ENCODE measurements at places on chromosomes 12 and 14.

GRCh38 chr14:32913725-32914124, 25.0 kb upstream of the NPAS3 start:
- no peak for DNase-seq

- DNase-seq: no peak
These were observed 116.5 kb downstream of the GPHN start for GRCh38 chr14:66624336-66624937.

DNA sequence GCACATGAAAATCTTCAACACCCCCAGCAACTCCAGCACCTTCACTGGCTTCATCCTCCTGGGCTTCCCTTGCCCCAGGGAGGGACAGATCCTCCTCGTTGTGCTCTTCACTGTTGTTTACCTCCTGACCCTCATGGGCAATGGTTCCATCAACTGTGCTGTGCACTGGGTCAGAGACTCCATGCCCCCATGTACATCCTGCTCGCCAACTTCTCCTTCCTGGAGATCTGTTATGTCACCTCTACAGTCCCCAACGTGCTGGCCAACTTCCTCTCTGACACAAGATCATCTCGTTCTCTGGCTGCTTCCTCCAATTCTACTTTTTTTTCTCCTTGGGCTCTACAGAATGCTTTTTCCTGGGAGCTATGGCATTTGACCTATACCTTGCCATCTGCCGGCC, 11.5 kb upstream of the OR11G2 start:
- DNase-seq: no peak

GRCh38 chr12:75877763-75878621, 153.6 kb downstream of the PHLDA1 start:
- DNase-seq: no peak

DNA sequence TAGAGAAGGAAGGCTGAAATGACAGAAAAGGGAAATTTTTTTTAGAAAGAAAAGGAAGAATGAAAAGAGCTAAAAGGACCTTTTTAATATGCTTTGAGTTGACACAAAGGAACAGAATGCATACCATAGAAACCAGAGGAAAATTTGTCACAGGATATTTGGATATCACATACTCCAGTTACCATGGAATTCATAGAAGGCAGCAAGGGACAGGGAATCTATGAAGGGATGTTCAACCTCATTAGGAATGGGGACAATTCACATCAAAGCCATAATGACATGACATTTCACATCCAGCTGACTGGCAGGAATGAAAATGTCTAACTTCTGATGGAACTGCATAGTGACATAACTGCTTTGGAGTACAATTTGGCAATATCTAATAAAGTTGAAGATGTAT, 469.4 kb downstream of the CCER1 start:
- no peak for DNase-seq

DNA sequence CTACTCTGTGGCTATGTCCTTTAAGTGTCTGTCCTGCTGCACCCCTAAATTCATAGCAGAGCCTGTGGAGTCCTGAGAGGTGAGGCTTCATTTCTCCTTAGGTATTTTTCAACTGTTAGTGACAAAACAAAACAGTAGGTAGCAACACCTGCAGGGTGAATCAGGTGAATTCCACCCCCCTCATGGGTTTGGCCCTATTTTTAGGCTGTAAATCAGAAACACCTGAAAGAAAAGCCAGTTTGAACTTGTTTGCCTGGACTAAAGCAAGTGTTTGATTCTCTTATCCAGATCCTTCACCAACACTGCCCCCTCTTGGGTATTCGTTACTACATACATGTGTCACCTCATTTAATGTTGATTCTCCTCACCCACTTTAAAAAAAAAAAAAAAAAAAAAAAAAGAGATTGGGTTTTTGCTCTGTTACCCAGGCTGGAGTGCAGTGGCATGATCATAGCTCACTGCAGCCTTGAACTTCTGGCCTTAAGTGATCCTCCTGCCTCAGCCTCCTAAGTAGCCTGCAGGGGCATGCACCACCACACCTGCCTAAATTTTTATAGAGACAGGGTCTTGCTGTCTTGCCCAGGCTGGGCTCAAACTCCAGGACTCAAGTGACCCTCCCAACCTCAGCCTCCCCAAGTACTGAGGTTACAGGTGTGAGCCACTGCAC, 10.3 kb downstream of the TBPL2 start:
- DNase-seq: no peak

DNA sequence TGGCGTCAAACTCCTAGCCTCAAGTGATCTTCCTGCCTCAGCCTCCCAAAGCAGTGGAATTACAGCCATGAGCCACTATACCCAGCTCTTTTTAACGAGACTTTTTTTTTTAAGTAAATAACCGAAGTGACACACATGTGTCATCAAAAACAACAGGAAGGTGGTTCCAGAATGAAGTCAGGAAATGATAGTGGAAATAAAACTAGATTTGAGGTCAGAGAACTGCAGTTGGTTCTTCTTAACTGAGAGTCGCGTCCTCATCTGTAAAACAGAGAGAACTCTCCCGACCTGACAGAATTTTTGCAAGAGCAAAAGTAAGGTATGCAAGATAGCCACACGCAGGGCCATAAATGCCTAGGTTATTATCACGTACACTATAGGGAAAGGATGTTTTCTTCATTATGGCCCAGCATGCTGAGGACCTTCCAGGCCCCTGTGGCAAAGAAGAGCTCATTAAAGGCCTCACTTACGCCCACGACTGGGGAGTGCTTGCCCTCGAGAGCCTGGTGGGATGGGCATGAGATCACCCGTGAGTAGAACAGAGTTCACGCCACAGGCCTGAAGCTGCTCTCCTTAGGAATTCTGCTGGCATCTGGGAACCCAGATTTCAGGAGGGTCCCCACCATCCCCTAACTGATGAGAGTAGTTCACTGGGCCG, 67.2 kb downstream of the SCARB1 start:
- no peak for DNase-seq

DNA sequence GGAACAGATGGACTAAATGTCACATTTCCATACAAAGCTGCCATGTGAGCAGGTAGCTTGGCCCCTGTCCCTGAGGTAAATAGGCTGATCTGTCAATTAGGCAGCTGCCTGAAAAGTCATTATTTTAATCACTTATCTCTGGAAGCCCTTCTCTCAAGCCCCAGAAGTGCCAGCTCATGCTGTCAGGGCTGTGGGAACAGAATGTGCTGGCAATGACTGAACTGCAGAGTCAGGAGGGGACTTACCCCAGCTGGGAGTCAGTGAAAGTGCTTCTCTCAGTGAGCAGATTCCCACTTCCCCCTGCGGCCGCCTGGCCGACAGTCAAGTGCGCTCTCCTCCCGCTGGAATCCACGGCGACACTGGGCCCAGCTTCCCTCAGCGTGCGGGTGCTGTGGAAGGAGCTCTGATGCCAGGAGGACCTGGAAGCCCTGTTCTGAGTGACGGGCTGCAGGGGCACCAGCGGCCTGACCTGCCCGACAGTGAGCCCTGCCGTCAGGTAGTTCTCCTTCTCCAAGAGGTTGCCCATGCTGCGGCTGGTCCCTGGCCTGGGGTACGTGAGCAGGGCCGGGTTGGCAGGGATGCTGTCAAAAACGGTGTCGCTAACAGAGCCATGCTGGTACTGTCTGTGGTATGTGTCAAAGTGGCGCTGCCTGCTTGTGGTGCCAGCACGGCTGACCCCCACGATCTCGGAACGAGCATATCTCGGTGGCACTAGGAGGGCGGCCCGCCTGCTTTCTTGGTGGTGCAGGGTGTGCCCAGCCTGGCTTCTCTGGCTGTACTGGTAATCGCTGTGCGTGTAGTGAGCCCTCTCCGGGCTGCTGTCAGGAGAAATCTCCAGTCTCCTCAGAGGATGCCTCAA, 18.7 kb downstream of the PKP2 start:
- no peak for DNase-seq

- DNase-seq: no peak
These were observed 75.9 kb downstream of the DNAI7 start for GRCh38 chr12:25119020-25119419.

DNA sequence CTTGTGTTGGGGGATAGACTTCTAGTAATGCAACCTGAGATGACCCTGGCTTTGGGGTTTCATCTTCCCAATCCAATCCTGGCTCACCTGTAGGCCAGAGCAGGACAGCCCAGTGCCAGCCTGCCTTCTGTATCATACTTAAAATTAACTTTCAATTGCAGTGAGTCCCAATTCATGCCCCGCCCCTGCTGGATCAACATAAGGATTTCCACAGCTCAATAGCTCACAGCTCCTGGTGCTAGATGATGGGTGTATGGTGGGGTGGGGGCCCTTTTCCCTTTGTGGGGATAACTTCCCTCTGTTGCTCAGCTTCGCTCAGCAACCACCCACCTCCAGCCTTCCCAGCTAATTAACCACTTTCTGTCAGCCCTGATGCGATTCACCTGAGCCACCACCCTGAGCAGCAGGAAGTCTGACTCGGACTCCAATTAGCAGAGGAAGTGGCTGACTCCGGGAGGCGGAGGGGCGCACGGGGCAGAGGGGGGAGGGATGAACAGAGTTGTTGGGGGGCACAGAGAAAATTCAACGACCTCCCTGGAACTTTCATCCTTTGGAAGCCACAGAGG, 24.3 kb upstream of the CHGA start:
- no peak for DNase-seq

DNA sequence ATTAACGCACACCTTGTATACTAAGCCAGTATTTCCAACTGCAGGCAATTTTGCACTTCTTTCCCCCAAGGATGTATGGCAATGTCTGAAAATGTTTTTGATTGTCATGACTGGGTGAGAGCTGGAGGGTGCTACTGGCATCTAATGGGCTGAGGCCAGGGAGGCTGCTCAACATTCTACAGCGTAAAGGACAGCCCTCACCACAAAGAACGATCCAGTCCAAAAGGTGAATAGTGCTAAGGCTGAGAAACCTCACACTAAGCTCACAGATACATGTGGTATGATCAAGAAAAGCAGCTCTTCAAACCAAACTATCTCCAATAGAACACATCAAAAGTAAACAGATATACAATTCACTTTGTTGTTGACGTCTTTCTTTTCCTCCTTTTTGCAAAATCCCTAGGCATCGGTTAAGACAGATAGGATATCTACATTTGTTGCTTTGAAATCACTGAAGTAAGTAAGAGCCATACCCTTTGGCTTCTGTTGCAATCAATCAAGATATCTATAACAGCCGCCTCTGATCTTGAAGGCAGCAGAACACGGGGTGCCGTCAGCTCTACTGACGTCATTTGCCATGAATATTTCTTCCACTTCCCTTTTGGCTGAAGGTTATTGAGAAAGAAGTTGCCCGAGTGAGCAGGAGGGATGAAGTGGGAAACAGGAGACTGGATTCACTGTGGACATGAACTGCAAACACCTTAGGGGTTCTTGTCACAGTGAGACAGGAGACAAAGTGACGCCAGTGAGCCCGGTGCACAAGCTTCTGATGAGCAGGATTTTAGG, 218.3 kb downstream of the FOXN3 start:
- no peak for DNase-seq

GRCh38 chr12:94092516-94093241, 55.7 kb upstream of the PLXNC1 start:
- no peak for DNase-seq

DNA sequence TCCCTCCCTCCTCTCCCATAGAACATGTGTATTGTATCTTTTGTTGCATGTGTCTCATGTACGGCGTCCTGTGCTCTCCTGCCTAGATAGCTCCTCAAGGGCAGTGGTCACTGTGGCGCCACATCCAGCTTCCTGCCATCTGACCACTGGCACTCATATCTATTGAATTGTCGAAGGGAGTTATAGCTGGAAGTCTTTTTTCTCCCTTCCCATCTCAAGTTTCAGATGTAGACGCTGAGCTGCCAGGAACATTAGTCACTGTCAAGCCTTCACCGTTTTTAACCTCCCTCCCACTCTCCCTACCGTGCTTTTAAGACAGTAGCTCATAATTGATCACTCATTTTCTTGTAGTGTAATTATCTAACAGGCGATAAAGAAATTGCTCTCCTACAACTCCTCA, 33.0 kb downstream of the MTHFD1 start:
- no peak for DNase-seq

DNA sequence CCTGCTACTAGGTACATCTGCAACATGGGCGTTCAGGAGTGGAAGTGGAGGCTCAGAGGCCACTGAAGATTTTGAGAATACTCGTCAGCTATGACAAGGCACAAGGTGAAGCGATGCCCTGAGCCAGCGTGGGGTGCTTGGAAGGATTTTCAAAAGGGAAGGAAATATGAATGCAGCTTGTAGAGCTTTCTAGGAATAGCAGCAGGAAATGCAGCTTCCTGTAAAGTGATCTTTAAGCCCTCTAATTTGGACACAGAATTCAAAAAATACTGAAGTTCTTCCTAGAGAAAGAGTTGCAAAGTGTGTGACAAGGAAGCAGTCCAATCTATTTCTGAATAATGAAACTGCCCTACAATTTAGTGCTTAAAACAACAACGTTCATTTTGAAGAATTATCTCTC, 13.2 kb upstream of the C1S start:
- DNase-seq: no peak

DNA sequence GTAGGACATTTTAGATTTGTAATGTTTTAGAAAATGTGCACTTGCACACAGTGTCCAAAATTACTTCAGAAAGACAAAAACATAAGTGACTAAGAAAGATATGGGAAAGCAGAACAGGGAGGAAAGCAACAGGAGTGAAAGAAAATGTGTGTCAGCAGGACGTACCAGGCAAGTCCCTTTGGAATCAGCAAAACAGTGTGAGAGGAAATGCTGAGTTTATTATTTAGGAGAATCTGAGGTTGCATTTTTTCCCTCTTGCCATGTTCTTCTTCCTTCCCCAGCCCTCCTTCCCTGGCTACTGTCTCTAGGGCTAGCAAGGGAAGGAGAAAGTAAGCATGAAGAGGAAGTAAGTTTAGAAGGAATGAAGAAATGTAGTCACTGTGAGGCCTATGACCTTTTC, 67.7 kb upstream of the CD163 start:
- no peak for DNase-seq

DNA sequence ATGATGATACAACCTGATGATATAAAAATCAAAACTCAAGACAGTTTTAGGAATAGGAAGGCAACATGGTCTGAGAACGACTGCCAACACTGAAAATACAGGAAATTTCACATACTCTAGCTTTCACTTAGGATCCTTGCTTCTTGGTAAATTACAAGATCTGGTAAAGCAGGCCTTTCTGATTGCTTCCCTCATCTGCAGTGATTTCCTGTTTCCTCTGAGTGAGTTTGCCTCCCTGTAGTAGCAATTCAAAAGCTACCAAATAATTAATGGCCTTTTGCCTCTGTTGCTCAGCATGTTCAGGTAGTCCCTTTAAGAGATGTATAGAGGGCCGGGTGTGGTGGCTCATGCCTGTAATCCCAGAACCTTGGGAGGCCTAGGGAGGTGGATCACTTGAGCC, 2.0 kb upstream of the IRAK3 start:
- DNase-seq: no peak

DNA sequence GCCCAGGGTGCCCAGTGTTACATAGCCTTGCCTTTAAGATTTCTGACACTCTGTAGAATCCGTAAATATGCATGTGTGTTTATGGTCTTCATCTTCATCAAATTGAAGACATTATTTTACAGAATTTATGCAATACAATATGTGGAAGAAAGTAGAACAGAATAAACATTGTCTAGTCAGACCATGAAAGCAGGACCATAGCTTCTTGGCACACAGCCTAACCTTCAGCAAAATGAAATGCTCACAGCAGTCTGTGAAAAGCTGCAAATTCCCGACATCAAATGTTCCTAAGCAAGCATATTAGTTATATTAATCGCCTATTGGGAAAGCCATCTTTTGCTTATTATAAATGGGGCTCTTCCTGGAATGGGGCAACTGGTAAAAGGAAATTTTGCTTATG, 111.3 kb upstream of the GARIN2 start:
- DNase-seq: no peak

- no peak for DNase-seq
These were observed 14.2 kb upstream of the ANKRD9 start for GRCh38 chr14:102523569-102524450.
